Right ventricle myocardium superior (tissue), 1 donor: ENCODE measurements at places on chromosomes 7 and 10.

- DNase-seq, result peak; percentile 87
These were observed 55.2 kb downstream of the ELFN1 start for GRCh38 chr7:1725199-1725690.

DNA sequence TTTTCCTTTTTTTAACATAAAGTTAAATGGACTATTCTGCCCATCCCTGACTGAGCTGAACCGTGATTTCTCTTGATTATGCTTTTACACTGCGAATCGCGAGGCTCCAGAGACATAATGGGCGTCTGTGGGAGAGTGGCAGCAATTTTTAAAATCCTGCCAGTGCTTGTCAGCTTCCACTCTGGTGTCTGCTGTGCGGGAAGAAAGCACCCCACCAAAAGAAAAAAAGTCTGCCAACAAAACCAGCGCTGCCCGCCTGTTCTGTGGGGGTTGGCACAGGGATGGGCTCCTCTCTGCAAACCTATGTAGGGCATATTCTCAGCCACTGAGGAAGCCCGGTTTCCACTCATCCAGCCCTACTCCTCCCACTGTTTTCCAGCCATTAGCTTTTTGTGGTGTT is 592.3 kb upstream of the GALNT17 start:
- no peak for DNase-seq

GRCh38 chr10:603745-604144 is 85.7 kb downstream of the DIP2C start:
- peak; percentile 29 for DNase-seq

DNA sequence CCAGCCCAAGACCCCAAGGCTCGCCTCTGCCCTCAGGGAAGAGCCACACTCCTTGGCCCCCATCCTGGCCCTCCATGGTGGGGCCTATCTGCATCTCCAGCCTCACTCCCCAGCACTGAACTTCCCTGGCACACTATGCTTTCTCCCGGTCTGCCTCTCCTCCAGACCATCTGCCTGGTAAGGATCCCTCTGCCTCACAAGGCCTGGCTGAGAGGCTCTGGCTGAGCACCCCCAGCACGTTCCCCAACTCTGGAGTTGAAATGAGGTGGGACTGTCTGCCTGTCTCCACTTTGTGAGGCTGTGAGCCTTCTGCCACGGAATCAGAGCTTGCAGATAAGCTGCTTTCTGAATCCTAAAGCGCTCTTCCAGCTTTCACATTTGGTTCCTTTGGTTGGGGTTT is 220.7 kb downstream of the TNS3 start:
- DNase-seq, result no peak
